Central memory CD8-positive, alpha-beta T cell (primary cell): ENCODE measurements at places on chromosomes 12 and 14.

DNA sequence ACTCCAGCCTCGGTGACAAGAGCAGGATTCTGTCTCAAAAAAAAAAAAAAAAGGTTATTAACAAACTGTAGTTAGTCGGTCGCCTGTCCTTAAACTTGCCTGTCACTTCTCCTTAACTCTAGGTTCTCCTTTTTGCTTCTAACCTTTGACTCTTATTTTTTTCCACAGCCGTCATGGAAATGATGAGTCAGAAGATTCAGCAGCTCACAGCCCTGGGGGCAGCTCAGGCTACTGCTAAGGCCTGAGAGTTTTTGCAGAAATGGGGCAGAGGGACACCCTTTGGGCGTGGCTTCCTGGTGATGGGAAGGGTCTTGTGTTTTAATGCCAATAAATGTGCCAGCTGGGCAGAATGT is 418 bp upstream of the MYG1 start:
- DNase-seq = no peak

GRCh38 chr14:79332504-79333197 is 878.7 kb downstream of the DIO2 start:
- DNase-seq = no peak

- DNase-seq = no peak
Observed at GRCh38 chr14:94923786-94924185, 153.9 kb upstream of the GSC start.

DNA sequence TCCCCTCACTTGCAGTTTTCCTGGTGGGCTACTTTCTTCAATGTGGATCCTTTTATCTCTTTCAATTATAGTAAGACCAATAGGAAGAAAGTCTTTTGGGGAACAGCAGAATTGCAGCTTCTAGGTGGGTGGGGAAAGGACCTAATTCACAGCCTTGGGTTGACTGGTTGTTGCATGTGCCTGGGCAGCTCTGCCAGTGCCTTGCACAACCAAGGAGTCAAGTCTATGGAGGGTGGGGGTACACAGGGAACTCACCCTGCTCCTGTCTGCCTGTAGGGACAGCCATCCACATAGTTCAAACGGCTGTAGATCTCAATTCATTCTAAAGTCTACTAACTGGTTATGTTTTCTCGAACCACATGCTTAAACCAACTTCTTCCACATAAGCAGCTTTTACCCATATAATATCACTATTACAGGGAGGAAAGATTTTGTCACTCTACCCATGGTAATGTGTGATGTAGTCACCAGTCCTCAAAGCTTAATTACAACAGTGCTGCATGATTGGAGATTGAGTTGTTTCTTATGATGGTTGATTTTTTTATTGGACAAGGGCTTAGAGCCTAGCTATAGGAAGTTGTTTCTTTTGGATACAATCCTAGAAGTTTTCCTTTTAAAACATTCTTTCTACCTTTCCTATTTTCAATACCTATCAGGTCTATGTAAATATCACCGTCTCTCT is 117.7 kb upstream of the FRMD6 start:
- no peak for DNase-seq

- DNase-seq = no peak
Observed at GRCh38 chr14:24273422-24273998, 2.1 kb upstream of the RABGGTA start.

DNA sequence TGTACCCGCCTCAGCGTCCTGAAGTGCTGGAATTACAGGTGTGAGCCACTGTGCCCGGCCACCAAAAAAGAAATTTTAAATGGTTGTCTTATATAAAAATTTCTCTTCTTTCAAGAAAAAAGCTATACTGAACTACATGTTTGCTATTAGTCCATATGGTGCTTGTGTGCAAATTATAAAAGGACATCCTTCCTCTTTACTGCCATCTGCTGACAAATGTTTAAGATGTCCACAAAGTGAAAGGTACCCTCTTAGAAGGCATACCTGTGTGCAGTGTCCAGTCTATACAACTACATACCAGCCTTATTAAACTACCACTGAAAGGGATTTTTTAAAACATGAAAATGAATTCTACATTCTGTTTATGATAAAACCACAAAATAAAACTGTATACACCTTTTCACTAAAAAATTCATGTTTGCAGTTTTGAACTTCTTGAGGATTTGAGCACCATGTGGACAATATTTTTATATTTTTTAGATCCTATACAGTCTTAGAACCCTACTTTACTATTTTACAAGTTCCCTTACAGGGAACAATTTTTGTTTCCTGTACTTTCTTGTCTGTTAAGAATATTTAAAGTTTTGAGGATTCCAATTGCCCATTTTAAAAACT is 32.8 kb upstream of the TOMM20L start:
- DNase-seq = no peak

- no peak for DNase-seq
Observed at GRCh38 chr12:26467351-26467750, 272.0 kb downstream of the SSPN start.

DNA sequence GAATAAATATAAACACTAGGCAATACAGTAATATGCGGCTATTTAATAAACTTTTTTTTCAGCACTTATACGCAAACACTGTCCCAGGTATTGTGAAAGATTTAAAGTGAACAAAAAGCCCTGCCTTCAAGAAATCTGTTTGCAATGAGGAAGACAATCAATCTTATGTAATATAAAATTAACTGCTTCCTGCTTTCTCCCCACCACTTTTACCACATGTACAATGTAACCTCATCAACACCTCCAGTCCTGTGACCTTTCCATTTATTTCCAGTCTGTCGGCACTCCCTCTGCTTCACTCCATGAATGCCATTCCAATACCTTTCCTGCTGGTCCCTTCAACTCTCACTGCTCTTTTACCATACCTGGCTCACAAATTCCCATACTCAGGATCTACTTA is 10.5 kb downstream of the SNX6 start:
- no peak for DNase-seq

DNA sequence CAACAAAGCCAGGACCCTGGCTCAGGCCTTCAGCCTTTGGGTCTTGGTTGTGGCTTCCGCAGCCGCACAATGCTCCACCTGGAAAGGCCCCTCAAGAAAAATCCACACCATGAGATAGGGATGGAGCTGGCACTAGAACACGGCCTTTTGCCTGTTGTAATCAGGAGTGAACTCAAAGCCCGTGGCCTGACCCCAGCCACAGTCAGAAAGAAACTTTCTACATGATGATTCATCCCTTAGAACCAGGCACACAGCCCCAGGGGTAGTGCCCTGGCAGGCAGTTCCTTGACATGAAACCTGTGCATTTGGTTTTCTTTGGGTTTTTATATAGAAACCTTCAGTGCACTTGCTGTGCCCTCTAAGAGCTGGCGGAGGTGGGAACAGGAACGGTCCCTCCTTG is 5.1 kb downstream of the CLMN start:
- DNase-seq = no peak

- DNase-seq = no peak
Observed at GRCh38 chr12:66251049-66251448, 51.2 kb upstream of the HELB start.

DNA sequence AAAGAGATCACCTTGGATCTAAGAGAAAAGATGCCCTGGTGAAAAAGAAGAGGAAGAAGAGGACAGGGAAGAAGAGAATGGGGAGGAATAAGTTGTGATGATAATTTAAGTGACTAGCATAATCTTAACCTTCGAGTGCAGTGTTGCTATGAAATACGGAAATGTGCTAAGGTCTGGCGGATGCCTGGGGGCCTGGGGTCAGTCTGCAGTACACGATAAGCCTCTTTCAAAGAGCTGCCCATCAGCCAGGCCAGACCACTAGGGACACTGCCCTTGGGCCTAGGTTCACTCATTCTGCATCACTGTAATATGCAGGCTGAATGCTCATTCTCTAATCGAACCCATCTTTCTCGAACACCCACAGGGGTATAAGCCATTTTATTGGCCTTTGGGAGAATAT is 83.4 kb downstream of the PLEKHG3 start:
- DNase-seq = no peak

GRCh38 chr12:57899010-57899662 is 42.2 kb upstream of the ATP23 start:
- peak; percentile 69 for DNase-seq

- no peak for DNase-seq
Observed at GRCh38 chr14:91402348-91402747, 15.3 kb downstream of the CCDC88C start.

- DNase-seq = no peak
Observed at GRCh38 chr14:75979071-75979571, 2.7 kb downstream of the TGFB3 start.

- no peak for DNase-seq
Observed at GRCh38 chr12:29733060-29733459, 50.7 kb downstream of the TMTC1 start.

- no peak for DNase-seq
Observed at GRCh38 chr12:49367381-49368239, at the start of gene SPATS2. SPATS2 (plus strand) TSS chr12:49367462; CDS start chr12:49461013, 93,551 bp downstream.

DNA sequence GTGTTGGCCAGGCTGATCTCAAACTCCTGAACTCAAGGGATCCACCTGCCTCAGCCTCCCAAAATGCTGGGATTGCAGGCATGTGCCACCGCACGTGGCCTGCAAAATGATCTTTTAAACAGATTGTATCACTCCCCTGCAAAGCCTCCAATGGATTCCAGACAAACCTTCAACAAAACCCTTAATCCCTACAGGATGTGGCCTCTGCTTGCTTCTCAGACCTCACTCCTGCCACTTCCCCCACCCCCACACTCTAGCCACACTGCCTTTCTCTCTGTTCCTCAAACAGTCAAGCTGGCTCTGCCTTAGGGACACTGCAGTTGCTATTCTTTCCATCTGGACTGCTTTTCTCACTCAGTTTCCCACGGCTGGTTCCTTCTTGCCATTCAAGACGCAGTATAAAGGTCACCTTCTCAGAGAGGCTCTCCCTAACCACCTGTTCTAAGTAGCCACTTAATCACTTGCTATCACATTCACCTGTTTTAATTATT is 47.3 kb upstream of the TMED10 start:
- no peak for DNase-seq

DNA sequence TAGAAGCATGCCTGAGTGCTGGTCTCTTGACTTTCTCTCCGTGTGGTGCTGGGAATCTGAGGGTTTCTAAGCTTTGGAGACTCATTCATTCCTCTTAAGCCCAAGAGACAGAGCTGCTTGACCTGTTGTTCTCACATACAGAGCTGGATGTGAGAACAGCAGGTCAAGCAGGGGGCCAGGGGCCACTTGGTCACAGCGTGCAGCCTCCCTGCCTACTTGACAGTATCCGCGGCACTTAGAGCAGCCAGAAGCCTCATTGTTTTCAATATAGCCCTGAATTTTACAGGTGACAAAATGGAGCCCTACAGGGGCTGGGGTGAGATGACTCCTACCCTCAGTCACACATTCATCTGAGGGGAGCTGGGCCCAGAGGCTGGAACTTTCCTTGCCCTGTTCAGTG is 88.9 kb downstream of the ESRRB start:
- DNase-seq = no peak

GRCh38 chr12:47896022-47896421 is 8.8 kb downstream of the VDR start:
- DNase-seq = no peak

DNA sequence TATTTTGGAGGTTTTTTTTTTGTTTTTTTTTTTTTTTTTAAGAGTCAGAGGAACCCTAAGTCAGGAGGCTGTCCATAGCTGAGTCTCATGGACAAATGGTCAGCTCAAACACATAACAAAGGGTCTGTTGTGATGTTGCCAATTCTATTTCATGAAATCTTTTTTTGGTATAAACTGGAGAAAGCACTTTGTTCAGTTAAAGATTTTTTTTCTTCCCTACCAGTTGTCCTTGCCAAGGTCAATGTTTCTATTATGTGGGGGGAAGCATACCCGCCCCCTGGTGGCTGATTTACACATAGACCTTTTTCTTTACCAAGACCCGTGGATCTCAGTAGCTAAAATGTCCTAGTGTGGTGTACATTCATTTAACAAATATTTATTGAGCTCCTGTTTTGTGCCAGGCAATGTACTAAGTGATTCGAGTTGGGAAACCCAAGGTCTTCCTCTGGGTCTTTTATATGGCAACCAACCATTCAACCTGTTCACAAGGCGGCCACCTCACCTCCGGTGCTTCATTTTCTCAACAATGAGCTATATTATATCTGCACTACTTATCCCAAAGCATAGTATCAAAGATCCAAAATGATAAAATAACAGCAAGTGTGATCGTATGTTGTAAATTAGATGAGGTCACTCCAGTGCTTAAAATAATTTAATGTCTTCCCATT is 214.5 kb downstream of the PAH start:
- DNase-seq = no peak

- DNase-seq = peak; percentile 11
Observed at GRCh38 chr14:96363751-96364336, 518 bp downstream of the GSKIP start.

DNA sequence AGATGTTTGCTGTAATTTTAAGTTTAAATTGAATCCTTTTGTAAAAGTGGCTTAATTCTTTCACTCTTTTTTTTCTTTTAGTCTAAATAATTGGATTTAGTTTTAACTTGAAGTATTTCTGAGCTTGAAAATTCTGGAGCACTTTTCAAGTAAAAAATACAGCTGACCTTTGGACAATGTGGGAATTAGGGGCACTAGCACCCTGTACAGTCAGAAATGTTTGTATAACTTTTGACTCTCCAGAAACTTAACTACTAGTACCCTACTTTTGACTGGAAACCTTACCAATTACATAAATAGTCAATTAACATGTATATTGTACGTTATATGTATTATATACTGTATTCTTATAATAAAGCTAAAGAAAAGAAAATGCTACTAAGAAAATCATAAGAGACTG is 7.8 kb downstream of the KTN1 start:
- DNase-seq = no peak

GRCh38 chr12:52355176-52355575 is 12.1 kb downstream of the KRT85 start:
- DNase-seq = no peak

- DNase-seq = no peak
Observed at GRCh38 chr14:88879022-88879421, 54.6 kb downstream of the TTC8 start.

DNA sequence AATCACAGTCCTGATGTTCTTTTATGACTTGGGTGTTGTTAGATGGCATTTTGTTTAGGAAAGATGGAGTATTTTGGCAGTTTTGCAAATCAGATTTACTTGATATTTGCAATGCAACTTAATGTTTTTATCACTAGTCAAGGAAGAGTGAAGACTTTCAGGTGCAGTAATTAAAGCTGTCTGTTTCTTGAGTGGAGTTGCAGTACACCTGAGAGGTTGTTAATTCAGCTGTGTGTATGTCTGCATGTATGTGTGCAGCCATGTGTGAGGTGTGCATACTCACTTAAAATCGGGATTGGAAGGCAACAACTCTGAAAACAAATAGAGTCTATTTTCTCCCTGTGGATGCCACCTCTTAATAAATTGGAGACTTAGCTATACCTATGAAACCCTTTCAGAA is 94.5 kb downstream of the RMST start:
- no peak for DNase-seq

DNA sequence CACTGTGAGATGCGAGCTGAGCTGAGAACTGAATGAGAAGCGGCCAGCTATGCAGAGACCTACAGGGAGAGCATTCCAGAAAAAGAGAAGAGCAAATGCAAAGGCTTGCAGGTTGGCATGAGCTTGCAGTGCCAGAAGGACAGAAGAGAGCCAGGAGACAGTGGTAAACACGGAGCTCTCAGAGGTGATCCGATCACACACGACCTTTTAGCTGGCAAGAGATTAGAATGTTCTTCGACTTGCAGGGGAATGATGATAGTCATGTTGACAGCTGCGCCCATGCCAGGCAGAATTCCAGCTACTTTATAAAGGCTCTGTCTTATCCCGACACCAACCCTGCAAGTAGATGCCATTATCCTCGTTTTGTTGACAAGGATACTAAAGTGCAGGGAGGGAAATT is 256.8 kb downstream of the VRK1 start:
- no peak for DNase-seq
